Breast epithelium (tissue), 4 donors: ENCODE measurements at places on chromosomes 11 and 22. TPM values are rescaled to one million over a fixed set of nuclear protein-coding genes. Genes with fewer than 3 reads are reported as not detected.

PTPRCAP gene
- total RNA-seq, result 8.0 TPM

TTC28 gene
- 43.3 TPM for total RNA-seq

OR51B5 gene
- total RNA-seq, result 2.3 TPM

PHOX2A gene
- total RNA-seq, result not detected

ADAMTS8 gene
- total RNA-seq, result 2.0 TPM

CSF2RB gene
- total RNA-seq, result 8.6 TPM

OR51L1 gene
- total RNA-seq, result not detected

CRYBA4 gene
- total RNA-seq, result not detected

TRIM21 gene
- 17.7 TPM for total RNA-seq

PPME1 gene
- 25.2 TPM for total RNA-seq

SMARCB1 gene
- 50.1 TPM for total RNA-seq

MIOX gene
- total RNA-seq, result not detected

C11orf87 gene
- under 0.01 TPM for total RNA-seq

CHORDC1 gene
- total RNA-seq, result 79.5 TPM

FXYD6 gene
- total RNA-seq, result 20.3 TPM

FBLN1 gene
- 115 TPM for total RNA-seq

TREH gene
- not detected for total RNA-seq

GTSE1 gene
- total RNA-seq, result 0.48 TPM

IL17REL gene
- total RNA-seq, result not detected

SPDYC gene
- total RNA-seq, result not detected

PSMC3 gene
- total RNA-seq, result 168 TPM

STX5 gene
- total RNA-seq, result 34.2 TPM

YPEL1 gene
- total RNA-seq, result 7.9 TPM

MRGPRF gene
- 5.9 TPM for total RNA-seq

DNA sequence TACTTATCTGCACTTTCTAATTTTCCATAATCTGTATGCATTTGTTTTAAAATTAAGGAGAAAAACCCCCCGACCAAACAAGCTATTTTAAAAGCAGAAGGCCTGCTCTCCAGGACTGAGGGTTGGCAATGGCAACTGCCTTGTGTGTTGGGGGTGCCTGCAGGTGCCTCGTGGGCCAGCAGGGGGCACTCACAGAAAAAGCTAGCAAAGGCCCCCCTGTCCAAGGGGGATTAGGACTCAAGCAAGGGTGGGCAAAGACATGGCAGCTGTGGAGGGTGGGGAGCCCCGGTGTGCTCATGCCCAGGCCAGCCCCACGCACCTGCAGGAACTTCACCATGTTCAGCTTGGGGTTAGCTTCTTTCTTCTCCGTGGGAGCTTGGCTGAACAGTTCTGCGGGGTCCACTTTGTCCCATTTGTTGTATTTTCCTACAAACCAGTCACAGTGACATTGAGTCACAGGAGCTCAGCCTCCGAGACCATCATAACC lies 10.3 kb downstream of the TOP3B start:
- no peak overlapping the region for H3K4me3 ChIP-seq
- H3K4me1 ChIP-seq, result no peaks in the 10 kb centered on the region
- no peaks in the 10 kb centered on the region for H3K27me3 ChIP-seq
- peaks cover 6% of the 10 kb centered on the region for H3K36me3 ChIP-seq
- H3K27ac ChIP-seq, result no peak overlapping the region

DNA sequence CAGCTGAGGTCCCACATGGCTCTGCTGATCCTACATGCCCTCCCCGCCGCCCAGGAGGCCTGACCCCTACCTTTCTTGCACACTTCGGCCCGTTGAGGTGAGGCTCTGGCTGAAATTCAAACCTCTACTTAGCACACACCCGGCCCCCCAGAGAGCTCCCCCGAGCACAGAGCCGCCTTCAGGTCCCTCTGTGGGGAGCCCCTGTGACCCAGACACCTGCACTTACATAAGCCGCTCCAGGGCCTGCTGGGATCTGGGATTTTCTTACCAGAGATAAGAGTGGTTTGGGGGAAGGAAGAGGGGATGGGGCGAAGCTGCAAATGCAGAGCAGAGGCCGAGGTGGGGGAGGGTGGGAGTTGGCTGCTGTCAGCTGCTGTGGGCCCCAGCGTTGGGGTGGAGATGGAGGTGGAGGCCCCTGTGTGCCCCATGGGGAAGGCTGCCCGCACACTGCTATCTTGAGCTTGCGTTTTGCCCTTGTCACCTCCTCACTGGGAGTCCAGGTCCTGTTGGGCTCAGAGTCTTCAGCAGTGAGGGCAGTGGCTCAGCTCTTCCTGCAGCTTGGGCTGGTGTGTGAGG lies 30.6 kb downstream of the CAPN1 start:
- H3K27me3 ChIP-seq, result no peaks in the 10 kb centered on the region
- no peak overlapping the region for H3K27ac ChIP-seq
- no peak for DNase-seq

DNA sequence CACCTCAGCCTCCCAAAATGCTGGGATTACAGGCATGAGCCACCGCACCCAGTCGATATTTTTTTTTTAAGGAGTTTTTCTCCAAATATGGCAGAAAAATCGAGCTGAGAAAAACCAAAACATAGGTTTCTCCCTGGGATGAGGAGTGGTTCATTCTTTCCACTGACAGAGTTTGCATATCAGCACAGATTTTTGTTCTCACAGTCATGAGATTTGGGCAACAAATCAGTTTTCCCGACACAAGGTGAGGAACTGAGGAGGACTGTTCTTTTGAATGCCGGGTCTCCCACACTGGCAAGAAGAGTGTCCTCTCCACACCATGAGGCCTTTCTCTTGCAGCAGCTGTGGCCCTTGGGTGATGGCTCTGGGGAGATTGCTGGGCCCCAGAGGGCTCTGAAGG lies 3.8 kb upstream of the EHD1 start:
- peaks cover 6% of the 10 kb centered on the region for H3K4me1 ChIP-seq
- no peak overlapping the region for H3K27ac ChIP-seq
- no peak overlapping the region for H3K4me3 ChIP-seq
- no peaks in the 10 kb centered on the region for H3K36me3 ChIP-seq

DNA sequence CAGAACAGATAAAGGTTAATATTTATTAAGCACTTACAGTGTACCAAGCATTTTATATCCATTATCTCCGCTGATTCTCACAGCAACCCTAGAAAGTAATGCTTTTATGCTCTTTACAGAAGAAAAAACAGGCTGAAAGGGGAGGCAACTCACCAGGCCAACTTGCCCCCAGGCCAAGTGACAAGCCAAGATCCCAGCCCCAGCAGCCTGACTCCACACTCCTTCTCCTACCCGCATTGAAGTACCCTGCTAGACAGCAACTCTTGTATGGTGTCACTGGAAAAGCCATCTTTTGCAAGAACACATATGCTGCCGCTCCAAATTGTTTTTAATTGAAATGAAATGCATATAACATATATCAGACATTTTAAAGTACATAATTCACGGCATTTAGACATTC lies 25.6 kb downstream of the SMCO4 start:
- H3K4me3 ChIP-seq, result no peak overlapping the region
- H3K36me3 ChIP-seq, result no peaks in the 10 kb centered on the region
- no peak overlapping the region for H3K27ac ChIP-seq

DNA sequence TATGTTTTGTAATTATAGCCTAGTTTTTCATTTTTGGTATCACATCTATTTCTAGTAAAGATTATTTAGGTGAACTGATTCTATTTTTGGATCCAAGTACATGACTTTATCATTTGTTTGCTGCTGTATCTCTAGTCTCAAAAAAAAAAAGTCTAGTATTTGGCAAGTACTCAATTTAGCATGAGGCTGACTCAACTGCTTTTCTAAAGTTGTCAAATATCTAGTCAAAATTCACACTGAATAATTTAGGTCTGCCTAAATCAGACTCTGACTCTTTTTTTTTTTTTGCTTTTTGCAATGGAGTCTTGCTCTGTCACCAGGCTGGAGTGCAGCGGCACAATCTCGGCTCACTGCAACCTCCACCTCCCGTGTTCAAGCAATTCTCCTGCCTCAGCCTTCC lies 2.4 kb downstream of the OOSP4A start:
- H3K4me1 ChIP-seq, result no peaks in the 10 kb centered on the region
- no peaks in the 10 kb centered on the region for H3K27me3 ChIP-seq
- no peaks in the 10 kb centered on the region for H3K36me3 ChIP-seq
- DNase-seq, result no peak

- H3K4me3 ChIP-seq, result no peak overlapping the region
- DNase-seq, result no peak
- H3K27me3 ChIP-seq, result no peaks in the 10 kb centered on the region
- H3K27ac ChIP-seq, result no peak overlapping the region
- no peaks in the 10 kb centered on the region for H3K4me1 ChIP-seq
- no peaks in the 10 kb centered on the region for H3K36me3 ChIP-seq
Measured at GRCh38 chr22:34210301-34210700, 290.0 kb upstream of the LARGE1 start.

- no peaks in the 10 kb centered on the region for H3K27me3 ChIP-seq
- no peak overlapping the region for H3K4me3 ChIP-seq
- H3K27ac ChIP-seq, result no peak overlapping the region
- no peaks in the 10 kb centered on the region for H3K4me1 ChIP-seq
- H3K36me3 ChIP-seq, result no peaks in the 10 kb centered on the region
Measured at GRCh38 chr11:130874955-130875531, 41.2 kb downstream of the SNX19 start.

DNA sequence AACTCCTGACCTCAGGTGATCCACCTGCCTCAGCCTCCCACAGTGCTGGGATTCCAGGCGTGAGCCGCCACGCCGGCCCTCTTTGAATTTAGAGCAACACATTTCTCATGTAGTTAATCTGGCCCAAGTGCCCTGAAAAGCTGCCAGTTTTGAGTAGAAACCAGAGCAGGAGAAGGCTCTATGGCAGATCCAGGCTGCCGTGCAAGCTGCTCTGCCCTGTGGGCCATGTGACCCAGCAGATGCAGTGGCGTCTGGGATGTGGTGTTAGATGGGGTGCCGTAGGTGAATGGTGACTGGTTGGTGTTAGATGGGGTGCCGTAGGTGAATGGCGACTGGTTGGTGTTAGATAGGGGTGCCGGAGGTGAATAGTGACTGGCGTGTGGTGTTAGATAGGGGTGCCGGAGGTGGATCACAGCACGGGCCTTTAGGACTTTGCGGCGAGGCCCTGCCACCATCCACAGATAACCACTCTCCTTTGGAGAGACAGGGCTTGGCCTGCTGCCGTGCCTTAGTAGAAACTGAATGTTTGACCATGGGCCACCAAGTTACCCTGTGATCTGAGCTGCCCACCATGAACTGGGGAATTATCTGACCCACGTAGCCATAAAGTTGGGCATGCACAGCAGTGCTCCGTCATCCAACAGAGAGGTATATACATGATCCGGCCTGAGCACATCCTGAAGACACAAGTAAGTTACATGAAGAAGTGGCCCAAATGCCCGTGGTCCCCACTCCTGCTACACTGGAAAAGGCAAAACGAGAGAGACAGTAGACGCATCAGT lies 32.7 kb downstream of the ASCL2 start:
- H3K4me3 ChIP-seq, result no peak overlapping the region
- peak; percentile 38 for DNase-seq
- no peak overlapping the region for H3K27ac ChIP-seq
- no peaks in the 10 kb centered on the region for H3K27me3 ChIP-seq

GRCh38 chr11:73759610-73760134 lies 1.2 kb downstream of the RAB6A start:
- peak overlapping the region; percentile 96 for H3K27ac ChIP-seq
- no peaks in the 10 kb centered on the region for H3K4me1 ChIP-seq
- no peaks in the 10 kb centered on the region for H3K36me3 ChIP-seq
- H3K4me3 ChIP-seq, result peak overlapping the region; percentile 91
- no peak for DNase-seq

- no peaks in the 10 kb centered on the region for H3K36me3 ChIP-seq
- DNase-seq, result no peak
- H3K27me3 ChIP-seq, result no peaks in the 10 kb centered on the region
- H3K4me3 ChIP-seq, result peak within 1 kb of the TSS; percentile 75
- peaks cover 37% of the 10 kb centered on the region for H3K4me1 ChIP-seq
Measured at GRCh38 chr11:65575568-65576231, at the start of gene EHBP1L1. Gene EHBP1L1, plus strand, starts transcription at chr11:65576053. Its CDS starts 250 bp downstream, at chr11:65576303.

DNA sequence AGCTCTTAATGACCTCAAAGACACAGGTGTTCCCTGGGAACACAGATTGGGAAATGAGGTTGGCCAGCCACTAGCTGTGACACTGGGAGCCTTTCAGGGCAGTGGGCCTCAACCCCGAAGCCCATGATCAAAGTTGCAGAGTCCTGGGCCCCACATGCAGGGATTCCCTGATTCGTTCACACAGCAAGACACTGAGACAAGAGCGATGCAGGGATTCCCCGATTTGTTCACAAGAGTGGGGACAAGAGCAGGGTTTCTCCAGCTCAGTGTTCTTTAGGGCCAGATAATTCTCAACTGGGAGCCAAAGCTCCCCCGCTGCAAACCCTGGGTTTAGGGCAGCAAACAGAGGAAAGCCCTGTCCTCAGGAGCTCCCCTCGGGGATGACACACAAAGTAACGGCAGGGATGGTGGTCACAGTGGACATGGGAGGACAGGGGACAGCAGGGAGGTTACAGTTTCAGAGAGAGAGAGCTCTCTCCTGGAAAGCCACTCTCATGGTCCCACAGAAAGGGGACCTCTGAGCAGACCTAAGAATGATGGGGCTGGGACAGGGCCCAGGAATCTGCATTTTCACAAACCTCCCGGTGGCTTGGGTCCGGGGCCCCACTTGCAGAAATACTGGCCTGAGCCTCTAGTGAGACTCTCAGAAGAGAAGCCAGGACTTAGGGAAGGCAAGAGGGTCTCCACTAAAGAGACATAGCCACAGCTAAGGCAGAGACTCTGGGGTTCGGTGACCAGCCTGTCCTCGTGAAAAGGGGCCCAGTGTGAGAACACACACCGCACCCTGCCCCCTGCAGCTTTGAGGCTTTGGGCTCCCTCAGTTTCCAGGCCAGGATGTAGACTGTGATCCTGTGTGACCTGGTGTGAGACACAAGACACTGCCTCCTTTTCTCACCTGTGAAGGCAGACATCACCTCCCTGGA lies 7.4 kb upstream of the GNAZ start:
- no peaks in the 10 kb centered on the region for H3K27me3 ChIP-seq
- H3K27ac ChIP-seq, result no peak overlapping the region
- no peaks in the 10 kb centered on the region for H3K4me1 ChIP-seq
- H3K4me3 ChIP-seq, result no peak overlapping the region
- DNase-seq, result peak; percentile 13

DNA sequence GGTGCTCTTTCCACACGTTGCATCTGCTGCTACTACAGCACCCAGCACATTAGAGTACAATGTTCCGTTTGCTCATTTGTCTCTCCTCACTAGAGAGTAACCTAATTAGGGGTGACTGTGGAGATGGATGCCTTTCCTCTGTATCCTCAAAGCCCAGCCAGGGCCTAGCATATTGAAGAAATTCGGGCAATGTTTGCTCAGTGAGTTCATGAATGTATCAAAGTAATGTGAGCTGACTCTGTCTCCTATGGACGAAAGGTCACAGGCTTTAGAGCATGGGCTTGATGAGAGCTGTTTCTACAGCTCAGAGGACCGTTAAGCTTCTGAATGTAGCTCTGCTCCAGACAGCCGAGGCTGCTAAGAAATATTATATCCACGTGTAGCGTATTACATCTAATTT lies 67.5 kb downstream of the C11orf58 start:
- H3K4me3 ChIP-seq, result no peak overlapping the region
- peaks cover 4% of the 10 kb centered on the region for H3K4me1 ChIP-seq
- no peaks in the 10 kb centered on the region for H3K27me3 ChIP-seq
- H3K36me3 ChIP-seq, result no peaks in the 10 kb centered on the region

GRCh38 chr22:26377170-26377830 lies 51.8 kb upstream of the ASPHD2 start:
- H3K27me3 ChIP-seq, result peaks cover 29% of the 10 kb centered on the region
- no peak for DNase-seq
- no peak overlapping the region for H3K27ac ChIP-seq
- H3K4me3 ChIP-seq, result no peak overlapping the region

GRCh38 chr11:44823006-44823405 lies 96.2 kb downstream of the TSPAN18 start:
- H3K27ac ChIP-seq, result no peak overlapping the region
- H3K4me1 ChIP-seq, result no peaks in the 10 kb centered on the region
- DNase-seq, result no peak

GRCh38 chr11:68891351-68891948 lies 12.2 kb downstream of the MRPL21 start:
- no peaks in the 10 kb centered on the region for H3K27me3 ChIP-seq
- no peaks in the 10 kb centered on the region for H3K36me3 ChIP-seq
- no peak for DNase-seq
- peaks cover 6% of the 10 kb centered on the region for H3K4me1 ChIP-seq
- H3K27ac ChIP-seq, result peak overlapping the region; percentile 91
- no peak overlapping the region for H3K4me3 ChIP-seq
